ENCODE measurements at places on chromosomes 5 and 9.
A peak's percentile ranks its signal among the peaks of the same experiment; 100 is the strongest.

GRCh38 chr9:128657344-128657704 lies 677 bp upstream of the DYNC2I2 start:
- DNase-seq, result no peak

- no peak for DNase-seq
Measured at GRCh38 chr5:136054142-136055019, 25.6 kb downstream of the TGFBI start.

DNA sequence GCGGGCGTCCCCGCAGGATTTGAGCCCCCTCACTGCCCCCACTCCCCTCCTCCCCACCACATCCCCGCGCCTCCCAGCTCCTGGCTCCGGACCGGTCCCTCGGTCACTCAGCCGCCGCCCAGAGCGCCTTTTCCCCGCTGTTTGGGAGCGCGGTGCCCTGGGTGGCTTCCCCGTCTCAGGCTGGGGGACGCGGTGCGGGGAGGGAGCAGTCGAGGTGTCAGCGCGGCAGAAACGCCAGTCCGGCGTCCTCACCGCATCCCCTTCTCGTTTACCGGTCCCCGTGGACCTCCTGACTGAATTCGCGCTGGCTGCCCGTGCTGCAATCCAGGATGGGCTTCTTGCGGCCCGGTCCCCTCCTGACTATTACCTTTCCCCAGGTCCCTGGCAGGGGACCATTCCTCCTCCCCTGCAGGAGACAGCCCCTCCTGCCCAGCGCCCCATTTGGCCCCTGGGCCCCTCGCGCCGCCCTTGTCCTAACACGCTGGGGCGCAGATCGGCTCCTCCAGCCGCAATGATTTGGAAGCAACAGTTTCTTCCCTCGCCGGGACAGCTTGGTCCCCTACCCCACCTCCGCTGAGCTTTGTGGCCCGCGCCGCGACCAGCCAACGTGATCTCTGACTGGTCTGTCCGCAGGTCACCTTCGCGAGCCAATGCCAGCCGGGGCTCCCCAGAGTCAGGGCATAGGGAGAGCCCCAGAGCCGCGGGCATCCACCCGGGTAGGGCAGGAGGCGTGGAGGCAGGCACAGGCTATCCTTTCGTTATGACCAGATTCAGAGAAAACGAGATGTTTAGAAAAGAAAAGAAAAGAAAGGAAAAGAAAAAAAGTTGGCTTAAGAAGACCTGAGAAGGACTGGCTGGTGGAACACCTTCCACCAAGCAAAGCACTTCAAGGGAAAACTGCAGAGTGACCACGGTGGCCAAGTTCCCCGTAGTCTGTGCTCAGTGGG lies 1.2 kb downstream of the ANKRD33B start:
- no peak for DNase-seq

- DNase-seq, result no peak
Measured at GRCh38 chr9:87874304-87874623, 8.4 kb upstream of the SPATA31E1 start.

- DNase-seq, result no peak
Measured at GRCh38 chr5:126753227-126753626, 23.7 kb upstream of the LMNB1 start.

- no peak for DNase-seq
Measured at GRCh38 chr5:95644351-95645042, 2.1 kb upstream of the RFESD start.

GRCh38 chr5:168878135-168878745 lies 299.1 kb upstream of the PANK3 start:
- no peak for DNase-seq

GRCh38 chr5:151741678-151742423 lies 16.6 kb downstream of the ATOX1 start:
- no peak for DNase-seq

- no peak for DNase-seq
Measured at GRCh38 chr9:105877721-105878120, 183.4 kb downstream of the TMEM38B start.

DNA sequence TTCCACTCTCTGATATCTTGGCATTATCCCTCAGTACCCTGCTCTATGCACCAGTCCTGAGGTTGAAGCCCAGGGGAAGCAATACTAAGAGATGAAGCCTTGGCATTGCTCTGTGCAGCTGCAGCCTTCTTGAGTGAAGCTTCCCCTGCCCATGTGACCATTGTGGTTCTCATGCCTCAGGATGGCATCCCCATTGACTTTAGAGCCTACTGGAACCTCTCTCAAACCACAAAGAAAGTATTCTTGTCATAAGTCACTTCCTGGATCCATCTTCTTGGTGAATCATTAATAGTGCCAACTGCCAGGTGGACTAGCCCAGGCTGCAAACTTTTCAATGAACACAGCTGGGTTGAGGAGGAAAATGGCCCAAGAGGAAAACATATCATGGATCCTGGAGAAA lies 283.9 kb upstream of the RFX3 start:
- no peak for DNase-seq

GRCh38 chr5:18483451-18483850 lies 849.2 kb downstream of the TAF11L14 start:
- DNase-seq, result no peak

- no peak for DNase-seq
Measured at GRCh38 chr9:68533678-68534077, 7.0 kb downstream of the TMEM252 start.

DNA sequence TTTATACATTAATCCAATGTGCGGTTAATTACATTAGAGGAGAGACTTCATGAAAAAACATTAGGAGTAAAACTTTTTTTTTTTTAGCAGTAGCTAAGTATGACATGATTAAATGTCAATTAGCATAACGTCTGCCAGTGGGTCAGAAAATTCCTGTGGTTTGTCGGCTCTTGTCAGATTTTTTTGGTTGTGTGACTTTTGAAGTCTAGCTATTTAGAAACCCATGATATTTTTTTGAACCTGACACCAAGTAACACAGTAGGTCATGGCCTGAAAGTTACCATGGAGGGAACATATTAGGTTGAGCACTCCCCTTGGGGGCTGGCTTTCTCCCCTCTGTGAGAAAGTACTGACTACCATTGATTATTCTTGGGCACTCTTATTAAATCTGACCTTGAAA lies 84.8 kb upstream of the ALDH1A1 start:
- no peak for DNase-seq

- peak; percentile 4 for DNase-seq
Measured at GRCh38 chr5:54309691-54310432, 511 bp downstream of the ARL15 start.

- DNase-seq, result no peak
Measured at GRCh38 chr9:29850664-29851063, 2277.4 kb upstream of the C9orf72 start.

DNA sequence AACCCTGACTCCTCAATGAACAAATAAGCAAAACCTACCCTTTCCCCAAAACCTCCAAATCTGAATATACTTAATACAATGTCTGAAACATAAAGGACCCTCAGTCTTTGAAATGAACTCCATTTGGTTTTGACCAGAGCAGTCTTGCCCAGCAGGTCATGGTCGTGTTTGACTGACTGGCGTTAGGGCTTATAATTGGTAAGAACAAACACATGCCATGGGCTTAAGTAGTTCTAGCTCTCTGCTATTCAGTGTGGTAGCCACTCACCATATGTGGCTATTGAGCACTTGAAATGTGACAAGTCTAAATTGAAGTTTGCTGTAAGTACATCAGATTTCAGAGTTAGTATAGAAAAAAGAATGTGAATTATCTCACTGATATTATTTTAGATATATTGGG lies 42.1 kb downstream of the LRRTM2 start:
- no peak for DNase-seq

GRCh38 chr5:85109616-85110015 lies 724.9 kb upstream of the EDIL3 start:
- DNase-seq, result no peak

DNA sequence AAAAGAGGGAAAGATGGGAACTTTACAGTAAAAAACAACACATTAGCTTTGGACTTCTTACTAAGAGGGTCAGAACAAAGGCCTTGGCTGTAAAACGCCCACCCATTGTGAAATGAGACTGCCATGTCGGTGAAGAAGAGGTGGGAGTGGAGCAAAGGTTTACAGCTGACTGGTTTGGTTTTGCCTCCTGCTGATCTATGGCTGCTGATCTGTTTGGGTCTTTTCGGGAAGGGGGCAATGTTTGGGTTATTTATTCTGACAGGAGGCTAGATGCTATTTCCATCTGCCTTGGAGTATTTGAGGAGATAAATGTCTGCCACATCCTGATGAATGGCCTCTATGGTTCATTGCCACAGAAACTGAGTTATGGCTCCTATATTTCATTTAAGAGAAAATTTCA lies 408.7 kb downstream of the TLE4 start:
- DNase-seq, result no peak

GRCh38 chr5:32388432-32389129 lies 56.0 kb downstream of the ZFR start:
- DNase-seq, result no peak

- no peak for DNase-seq
Measured at GRCh38 chr5:11037080-11037479, 276.0 kb upstream of the DAP start.

DNA sequence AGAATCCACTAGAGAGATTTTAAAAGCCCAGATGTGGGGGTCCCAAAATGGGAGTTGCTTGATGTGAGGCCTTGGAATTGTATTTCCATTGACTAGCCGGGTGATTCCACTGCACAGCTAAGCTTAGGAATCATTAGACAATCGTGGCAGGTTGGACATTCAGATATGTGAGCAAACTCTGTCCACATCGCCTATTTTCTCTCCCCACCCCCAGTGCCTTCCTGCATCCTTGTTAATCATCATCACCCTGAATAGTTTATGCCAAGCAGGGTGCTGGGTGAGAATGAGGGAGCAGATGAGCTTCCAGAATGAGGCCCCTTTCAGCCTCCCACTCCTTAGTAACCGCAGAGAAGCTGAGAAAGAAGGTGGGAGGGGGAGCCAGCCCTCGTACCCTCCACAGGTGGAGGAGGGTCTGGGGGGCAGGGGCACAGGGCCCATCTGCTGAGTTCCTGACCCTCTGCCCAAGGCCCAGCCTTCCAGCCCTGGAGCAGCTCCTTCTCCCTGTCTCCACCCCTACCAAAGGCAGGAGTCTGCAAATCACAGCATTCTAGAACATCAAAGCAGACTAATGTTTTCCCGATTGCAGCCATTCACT lies 7.7 kb upstream of the TCOF1 start:
- DNase-seq, result no peak

DNA sequence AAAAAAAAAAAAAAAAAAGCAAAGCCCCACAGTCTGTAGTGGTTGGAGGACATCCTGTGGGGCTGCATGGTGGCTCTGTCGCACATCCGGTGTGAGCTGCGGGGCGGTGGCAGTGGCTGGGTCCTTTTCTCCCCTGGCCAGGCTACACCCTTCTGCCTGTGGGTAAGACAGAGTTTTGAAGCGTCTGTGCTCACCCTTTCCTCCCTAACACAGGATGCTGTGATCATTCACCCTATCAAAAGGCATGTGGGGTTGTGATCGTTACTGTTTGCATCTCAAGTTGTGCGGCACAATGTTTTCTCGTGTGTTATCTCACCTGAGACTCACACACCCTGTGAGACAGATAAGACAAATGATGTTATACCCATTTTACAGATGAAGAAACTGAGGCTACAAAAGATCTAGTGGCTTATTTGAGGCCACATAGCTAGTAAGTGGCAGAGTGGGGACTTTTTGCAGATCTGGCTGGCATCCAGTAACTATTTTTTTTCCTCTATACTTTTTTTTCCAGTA lies 17.5 kb downstream of the IRF1 start:
- peak; percentile 70 for DNase-seq

GRCh38 chr5:72501488-72501887 lies 5.7 kb downstream of the ZNF366 start:
- DNase-seq, result no peak

DNA sequence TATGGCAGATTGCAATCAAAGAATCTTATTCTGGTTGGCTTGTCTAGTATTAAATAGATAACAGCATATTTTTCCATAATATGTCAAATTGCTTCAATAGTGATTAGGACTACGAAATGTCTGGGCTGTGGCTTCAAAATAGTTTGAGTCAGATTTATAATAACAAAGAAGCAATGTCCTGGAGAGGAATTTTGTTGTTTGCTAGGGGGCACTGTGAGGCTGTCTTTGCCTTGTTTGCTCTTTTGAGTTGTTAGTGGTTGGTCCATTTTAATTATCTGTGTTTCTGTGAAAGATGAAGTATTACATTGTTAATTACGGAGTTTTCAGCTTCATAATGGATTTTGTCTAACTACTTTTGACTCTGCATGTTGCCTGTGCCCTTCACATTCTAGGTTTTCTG lies 713.6 kb downstream of the TLE4 start:
- no peak for DNase-seq

DNA sequence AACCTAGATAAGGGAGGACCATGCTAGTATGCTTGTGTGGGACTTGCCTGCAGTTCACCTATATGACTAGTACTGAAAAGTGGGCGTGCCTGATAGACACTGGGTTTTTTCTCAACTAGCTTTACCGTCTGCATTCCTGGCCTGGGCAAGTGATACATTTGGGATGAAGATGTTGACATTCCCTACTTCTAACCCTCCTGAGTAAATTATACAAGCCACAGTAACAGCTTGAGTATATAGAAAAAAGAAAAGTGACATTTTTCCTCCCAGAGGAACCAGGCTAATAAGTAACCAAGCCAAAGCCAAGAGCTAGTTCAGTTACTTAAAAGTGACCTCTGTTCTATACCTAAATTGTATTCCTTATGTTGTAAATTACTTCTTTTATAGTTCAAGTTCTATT lies 153.8 kb upstream of the CYLC2 start:
- DNase-seq, result no peak

- no peak for DNase-seq
Measured at GRCh38 chr5:54834121-54834842, 151.1 kb downstream of the ESM1 start.

GRCh38 chr5:135058331-135058732 lies 24.3 kb upstream of the PITX1 start:
- no peak for DNase-seq

DNA sequence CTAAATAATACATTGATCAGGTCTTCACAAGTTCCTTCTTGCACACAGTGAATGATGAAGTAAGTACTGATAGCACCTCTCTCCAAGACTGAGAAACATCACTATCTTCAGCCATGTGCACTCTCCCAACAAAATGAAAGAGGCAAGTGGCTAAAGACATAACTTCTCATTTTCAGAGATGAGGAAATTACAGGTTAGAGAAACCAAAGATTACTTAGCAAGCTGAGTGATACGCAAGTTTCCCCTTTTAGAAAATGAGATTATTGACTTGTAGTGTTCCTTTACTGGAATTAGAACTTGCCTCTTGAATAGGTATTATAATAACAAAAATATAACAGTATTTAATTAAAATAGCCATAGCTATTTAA lies 21.6 kb downstream of the CEMIP2 start:
- no peak for DNase-seq

DNA sequence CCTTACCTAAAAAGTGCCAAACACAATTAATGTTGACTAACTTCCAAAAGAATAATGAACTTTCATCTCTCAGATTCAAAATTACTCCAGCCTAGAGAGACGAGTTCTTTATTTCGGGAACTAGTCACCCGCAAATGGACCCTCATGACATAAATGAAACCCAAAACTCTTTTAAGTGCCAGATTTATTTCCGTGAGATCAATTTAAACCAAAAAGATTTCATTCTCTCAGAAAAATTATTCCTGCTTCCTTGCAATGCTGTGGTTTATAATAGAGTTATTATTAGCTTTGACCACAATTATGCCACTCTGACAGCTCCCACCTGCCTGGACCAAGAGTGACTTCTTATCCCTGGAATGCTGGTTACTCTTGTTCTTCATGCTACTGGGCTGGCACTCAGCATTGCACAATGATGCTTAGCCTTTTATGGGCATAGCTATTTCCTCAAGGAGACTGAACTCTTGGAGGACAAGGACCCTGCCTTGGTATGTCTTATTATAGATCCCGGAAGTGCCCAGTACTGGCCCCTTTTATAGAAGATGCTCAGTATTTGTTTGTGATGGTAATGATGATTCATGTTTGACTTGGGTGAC lies 183.5 kb downstream of the SNX18 start:
- no peak for DNase-seq

GRCh38 chr9:2163231-2163885 lies 148.2 kb downstream of the SMARCA2 start:
- no peak for DNase-seq
